ENCODE measurements at places on chromosomes 1 and 21.
A peak's percentile ranks its signal among the peaks of the same experiment; 100 is the strongest.

GRCh38 chr1:48109390-48110013 lies 112.3 kb upstream of the TRABD2B start:
- DNase-seq, result peak; percentile 20

GRCh38 chr21:17834639-17835354 lies 15.6 kb upstream of the C21orf91 start:
- no peak for DNase-seq

GRCh38 chr1:14778898-14779865 lies 180.7 kb downstream of the KAZN start:
- no peak for DNase-seq

- DNase-seq, result no peak
Observed at GRCh38 chr1:14570514-14570913, 28.0 kb upstream of the KAZN start.

DNA sequence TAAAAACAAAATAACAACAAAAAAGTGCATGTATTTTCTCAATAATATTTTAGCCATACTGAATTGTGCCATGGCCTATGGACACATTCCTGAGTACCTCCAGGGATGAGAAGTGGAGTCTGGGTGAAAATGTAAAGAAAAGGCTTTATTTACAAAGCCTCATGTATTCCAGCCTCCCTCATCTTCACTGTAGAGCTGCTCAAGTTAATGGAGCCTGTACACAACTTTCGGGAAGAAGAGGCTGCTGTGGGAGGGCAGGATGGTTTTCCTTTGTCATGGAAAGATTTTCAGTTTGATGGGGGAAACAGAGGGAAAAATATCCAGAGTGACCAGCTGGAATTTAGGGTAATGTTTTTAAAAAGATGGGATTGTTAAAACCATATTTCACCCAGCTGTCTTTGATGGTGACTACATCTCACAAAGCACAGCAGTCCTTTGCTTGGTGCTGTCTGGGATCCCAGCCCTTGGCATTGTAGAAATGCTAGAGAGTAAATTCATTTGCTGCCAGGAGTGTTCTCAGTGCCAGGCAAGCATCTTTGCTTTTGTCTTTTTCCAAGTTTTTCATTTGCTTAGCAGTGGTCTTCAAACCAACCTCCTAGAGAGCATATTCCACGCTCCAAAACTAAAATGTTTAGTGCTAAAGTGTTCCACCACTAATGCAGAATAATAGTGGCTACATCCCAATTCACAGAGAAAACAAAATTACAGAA lies 54.9 kb downstream of the DPT start:
- DNase-seq, result no peak

DNA sequence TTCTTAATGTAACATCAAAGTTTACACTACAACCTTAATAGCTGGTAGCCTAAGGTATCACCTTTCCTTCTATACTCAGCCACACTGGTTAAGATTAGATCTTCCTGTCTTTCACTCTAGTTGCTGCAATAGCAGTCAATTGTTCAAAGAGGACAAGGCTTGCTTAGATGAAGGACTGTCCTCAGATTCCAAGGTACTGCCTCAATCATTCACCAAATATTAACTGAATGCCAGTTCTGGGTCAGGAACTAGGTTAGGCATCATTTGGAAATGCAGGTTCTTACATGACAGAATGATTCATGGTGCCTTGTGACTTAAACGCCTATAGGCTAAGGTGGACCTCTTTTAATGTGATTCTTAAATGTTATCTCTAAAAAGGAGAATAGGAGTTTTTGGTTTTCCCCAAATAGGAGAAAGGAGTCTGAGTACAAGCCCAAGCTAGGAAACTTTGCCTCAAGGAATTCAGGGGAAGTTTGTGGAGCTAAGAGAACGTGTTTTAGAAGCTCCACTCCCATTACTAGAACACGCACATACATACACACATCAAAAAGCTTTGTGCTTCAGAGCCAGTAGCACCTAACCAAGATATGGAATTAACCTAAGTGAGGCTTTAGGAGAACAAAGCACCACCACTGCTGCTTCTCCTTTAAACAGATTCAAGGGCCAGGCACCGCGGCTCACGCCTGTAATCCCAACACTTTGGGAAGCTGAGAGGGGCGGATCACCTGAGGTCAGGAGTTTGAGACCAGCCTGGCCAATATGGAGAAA lies 8.5 kb upstream of the WDR47 start:
- DNase-seq, result no peak

DNA sequence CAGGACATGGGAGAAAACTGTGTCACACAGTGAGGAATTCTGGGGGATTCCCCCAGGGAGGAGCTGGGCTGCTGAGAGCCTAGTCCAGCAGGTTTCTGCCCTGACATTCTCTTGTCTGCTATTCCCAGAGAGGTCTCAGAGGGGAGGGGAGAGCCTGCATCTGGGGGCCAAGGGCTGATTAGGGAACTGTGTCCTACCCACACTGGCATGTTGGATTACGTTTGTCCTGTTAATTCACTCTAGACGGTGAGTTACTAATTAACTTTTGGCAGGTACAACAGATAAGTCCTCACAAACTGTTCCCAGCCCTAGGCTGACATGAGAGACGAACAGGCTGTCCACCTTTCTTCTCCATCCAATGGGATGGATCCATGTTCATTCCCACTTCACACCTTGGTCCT lies 2.6 kb upstream of the SH3BGRL3 start:
- DNase-seq, result no peak

- no peak for DNase-seq
Observed at GRCh38 chr21:37762606-37763005, 153.7 kb downstream of the KCNJ6 start.

DNA sequence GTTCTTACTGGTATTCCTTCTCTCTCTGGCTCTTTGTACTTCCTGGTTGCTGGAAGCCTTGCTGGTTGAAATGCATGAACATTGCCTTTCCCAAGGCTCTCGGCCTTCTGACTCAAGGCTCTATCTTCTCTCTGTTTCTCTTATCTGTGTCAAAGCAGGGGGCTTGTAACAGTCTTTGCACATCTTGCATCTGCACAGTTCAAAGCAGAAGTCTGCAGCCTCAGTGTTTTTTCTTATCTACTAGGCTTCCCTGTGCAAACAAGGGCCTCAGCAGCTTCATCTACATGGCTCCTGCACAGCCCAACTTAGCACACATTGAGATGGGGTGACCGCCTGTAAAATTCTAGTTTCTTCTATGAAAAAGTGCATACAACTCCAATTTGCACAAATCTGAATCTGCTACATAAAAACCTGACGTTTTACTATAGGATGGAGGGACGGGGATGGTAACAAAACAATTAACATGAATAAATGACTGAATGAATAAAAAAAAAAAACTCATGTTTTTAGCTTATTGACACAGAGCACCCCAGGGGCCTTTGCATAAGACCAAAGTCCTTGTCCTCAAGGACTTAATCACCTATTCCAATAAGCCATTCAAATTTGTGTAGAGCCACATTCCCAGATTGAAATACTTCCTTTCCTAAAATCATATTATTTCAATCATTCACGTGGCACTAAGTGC lies 458.3 kb downstream of the LMO4 start:
- no peak for DNase-seq

GRCh38 chr1:153245466-153245865 lies 14.0 kb upstream of the LORICRIN start:
- no peak for DNase-seq

DNA sequence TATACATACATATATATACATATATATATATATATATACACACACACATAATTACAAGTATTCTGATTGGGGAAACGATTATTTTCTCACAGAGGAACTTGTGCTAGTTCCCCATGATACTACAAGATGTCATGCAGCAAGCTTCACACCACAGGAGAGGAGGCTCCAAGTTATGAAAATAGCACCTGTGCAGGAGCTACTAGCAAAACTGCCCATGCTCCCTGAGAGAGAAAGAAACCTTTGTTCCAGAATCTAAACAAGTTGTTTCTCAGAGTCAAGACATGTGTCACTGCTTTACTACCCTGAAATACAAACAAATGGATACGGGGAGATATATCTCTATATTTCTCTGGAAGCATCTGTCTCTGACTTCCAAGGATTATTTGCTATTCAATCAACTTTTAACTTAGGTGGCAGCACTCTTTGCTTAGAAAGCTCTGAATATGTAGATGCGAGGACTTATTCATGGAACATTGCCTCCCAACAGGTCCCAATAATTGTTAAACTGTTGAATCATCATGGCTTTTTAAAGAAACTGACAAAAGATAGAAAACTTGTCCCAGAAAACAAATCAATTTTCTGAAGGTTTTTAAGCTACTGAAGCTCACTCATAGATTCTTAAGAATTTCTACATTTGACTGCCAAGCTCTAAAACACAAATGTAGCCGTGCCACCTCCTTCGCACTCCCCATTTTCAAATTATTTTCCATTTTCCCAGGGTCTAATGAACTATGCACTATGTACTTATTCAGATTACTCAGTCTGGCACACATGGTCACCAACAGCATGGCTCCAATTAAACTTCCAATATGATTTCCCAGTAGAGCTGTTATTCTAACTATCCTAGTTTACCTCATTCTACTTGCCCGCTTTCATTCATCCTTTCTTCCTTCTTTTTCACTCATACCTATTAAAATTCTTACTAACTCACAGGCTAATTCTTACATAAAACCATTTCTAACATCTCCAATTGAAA lies 929.1 kb downstream of the LTN1 start:
- no peak for DNase-seq

- DNase-seq, result no peak
Observed at GRCh38 chr1:153099461-153100045, 5.2 kb upstream of the SPRR2E start.

GRCh38 chr1:43704838-43705237 lies 2.5 kb upstream of the ST3GAL3 start:
- DNase-seq, result no peak

DNA sequence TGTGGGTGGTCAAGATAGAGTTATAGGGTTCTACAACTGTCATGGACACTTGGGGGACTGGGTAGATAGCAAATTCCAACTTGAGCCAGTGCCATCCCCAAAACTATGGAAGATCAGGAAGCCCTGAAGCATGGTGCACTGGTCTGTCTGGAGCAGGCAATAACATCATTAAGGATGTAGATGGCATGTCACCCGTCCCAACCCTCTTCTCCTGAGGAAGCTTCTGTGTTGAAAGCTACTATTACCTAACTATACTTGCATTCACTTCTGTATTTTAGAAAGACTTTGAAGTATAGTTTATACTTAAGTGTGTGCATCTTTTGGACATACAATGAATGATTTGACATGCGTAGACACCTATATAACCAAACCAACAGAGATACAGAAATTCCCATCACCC lies 32.9 kb downstream of the RABIF start:
- no peak for DNase-seq

DNA sequence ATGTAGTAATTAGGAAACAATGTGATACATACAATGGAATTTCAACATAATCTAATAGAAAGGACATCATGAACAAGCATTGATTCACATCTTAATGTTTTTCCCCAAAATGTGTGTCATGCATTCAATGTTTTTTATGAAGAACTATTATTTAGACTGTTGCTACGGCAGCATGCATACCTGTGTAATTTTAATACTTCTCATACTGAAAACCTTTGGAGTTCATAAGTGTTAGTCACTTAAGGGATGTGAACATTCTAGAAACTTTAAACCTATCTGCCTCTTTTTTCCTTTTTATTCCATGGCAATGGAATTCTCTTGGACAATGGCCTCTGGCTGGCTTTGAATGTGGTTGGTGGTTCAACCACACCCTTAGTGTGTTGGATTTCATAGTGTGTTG lies 48.6 kb downstream of the TMPRSS15 start:
- DNase-seq, result no peak

DNA sequence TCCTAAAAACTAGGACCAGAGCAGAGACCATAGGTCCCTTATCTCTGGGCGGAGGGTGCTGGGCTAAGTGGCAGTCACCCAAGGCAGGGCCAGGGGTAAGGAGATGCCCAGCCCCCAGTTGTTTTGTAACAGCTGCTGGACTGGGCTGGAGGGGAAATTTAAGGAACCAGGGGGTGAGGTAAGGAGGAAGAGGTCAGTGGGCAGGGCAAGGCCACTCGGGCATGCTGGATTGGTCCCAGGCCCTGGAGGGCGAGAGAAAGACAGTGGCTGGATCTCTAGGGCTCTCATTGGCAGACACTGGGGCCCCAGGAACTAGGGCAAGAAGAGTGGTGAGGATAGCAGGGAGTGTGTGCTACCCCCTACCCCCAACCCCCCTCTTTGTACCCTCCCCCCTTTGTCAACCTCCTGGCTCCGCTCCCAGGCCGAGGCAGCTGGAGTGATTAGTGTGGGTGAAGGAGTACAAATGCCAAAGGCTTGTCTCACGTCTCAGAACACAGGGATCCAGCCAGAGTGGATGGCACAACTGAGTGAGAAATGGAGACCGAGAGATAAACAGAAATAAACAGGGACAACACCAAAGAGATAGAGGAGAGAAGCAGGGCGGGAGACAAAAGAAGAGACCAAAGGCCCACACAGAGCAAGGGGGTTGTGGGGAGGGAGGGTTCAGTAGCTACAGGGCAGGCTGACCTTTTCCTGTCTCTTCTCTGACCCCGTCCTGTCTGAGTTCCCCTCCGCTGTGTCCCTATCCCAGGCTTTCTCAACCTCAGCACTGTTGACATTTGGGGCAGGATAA lies 20.5 kb upstream of the THRAP3 start:
- DNase-seq, result no peak

DNA sequence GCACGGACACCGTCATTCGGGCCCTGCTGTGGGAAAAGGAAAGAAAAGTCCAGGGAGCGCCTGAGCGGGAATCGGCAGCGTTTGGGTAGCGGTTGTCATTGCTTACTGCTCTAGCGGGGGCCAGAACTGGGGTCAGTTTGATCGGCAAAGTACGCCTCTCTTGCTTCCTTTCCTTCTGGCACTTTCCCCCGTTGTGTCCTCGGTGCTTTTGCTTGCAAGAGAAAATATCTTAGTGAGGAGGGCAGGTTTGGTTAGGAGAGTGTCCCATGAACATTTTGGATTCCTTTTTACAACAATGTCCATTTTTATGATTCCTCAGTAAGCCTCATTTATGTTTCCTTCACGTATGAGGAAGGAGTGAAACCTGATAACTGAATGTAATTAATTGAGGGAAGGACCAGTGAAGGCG lies 670 bp downstream of the ST3GAL3 start:
- no peak for DNase-seq

DNA sequence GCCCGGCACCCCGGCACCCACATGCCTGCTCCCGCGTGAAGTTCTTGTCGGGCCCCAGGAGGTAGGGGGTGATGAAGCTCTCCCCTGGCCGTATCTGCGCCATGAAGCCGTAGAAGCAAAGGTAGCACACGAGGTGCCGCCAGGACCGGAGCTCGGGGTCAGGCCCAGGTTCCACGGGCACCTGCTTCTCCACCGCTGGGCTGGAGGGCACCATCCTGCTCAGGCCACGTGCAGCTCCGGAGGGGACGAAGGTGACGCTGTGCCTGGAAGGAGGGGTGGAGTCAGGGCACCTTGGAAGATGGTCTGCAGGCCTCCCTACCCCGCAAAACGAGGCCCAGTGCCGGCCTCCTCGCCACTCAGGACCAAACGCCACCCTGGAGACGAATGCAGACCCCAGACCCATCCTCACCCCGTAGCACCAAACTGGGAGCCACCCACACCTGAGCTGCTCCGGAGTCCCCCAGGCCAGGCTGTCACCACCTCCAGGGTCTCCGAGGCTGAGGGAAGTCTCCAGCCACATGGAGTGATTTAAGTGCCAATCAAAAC lies 4.4 kb downstream of the SLC19A1 start:
- no peak for DNase-seq

- DNase-seq, result no peak
Observed at GRCh38 chr1:30934613-30935012, 26.1 kb upstream of the SDC3 start.

- DNase-seq, result no peak
Observed at GRCh38 chr1:40353082-40353481, 20.4 kb upstream of the SMAP2 start.

GRCh38 chr1:39933956-39934941 lies 20.7 kb upstream of the MFSD2A start:
- DNase-seq, result no peak

Measured in NCI-H1417 treated with DMSO at 0.1 percent for 48 hours (cell line).